ENCODE measurements at places on chromosomes 3 and 15. TPM values are rescaled to one million over a fixed set of nuclear protein-coding genes. Genes with fewer than 3 reads are reported as not detected.

- no peak for DNase-seq
These were observed 13.3 kb downstream of the RRP9 start for GRCh38 chr3:51928438-51928837.

DNA sequence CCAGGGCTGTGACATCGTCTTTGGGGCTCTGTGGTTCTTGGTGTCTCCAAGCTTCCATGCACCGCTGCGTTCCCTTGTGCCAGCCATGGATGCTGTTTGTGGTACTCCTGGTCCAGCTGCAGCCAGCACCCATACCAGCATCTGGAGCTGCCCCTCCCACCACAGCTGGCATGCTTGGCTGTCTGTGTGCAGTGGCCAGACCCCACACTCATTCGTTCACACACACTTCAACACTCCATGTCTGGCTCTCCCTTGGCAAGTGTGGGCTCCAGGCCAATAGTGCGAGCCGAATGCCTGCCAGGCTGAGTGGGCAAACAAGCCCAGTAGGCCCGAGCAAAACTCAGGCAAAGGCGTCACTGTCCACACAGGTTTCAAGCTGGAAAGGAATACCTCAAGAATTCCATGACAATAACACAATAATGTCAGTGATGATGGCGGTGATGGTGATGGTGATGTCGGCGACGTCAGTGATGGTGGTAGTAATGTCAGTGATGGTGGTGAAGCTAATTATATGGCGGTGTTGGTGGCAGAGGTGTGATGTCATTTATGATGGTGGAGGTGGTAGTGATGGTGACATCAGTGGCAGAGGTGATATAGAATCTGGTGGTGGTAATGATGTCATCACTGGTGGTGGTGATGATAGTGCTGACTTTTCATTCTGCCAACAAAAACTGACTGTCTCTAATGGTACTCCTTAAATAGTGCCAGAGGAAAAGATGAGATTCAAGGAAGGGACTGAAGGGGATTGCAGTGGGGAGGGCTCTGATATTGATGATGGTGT lies 19.3 kb downstream of the TBC1D21 start:
- DNase-seq: no peak

DNA sequence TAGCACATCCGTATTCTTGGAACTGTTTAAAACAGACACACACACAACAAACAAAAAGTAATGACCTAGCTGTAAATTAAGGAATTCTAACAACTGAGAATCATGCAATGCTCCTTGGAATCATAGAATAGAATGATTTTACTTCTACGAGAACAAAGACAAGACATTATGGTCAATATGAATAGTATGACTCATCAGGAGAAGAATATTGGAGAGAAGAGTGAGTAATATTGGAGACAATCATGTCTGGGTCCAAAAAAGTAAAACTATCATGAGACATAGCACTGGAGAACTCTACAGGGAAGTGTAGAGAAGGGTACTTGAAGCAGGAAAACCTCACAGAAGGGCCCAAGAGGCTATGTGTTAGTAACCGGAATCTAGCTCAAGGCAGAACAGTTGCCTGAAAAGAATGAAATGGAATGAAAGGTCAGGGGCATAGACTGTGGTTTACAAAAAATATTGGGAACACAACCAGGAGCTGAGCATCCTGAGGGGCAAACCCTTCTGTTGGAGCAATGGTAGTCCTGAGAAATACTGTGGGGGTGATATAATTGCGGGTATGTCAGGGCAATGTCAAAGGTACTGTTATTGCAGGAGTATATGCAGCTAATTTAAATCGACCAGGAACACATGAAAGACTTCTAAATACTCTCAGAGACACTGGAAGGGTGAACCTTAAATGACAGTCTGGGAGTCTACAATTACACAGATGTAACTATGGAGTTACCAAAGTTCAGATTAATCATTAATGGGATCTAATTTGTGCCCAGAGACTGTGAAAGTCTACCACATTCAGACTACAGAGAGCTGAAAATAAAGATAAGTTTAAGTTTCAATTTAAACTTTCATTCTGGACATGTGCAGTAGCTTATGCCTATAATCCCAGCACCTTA lies 201.2 kb downstream of the BCHE start:
- DNase-seq: no peak

DNA sequence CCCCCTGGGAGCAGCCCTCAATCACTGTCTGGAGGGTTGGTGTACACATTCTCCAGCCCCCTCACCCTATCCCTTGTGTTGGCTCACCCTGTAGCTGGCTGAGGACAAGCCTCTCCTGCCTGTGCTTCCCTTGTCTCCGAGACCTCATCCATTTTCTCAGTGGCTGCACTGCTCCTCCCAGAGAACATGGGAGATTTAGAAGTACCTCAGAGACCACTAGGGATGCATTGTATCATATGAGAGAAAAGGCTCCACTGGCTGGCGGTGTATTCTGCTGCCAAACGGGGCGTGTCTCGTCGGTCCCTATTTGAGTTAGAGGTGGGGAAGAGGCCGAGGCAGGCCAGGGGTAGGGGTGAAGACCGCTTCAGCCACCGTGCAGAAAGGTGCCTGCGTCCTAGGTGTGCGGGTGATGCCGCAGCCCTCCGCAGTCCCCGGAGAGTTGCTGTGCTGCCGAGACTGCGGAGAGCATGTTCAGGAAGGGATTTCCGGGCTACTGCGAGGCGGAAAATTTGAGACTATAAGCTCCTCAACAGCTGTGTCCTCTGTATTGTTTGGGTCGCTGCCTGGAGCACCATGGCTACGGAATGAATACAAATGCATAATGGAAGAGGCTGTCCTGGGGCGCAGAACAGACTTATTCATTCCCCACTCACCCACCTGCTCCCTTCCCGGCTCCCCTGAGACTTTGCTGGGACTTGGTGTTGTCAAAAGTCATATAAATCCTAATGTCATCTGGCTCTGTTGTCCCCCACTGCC lies 43.8 kb downstream of the SPSB4 start:
- DNase-seq: no peak

DNA sequence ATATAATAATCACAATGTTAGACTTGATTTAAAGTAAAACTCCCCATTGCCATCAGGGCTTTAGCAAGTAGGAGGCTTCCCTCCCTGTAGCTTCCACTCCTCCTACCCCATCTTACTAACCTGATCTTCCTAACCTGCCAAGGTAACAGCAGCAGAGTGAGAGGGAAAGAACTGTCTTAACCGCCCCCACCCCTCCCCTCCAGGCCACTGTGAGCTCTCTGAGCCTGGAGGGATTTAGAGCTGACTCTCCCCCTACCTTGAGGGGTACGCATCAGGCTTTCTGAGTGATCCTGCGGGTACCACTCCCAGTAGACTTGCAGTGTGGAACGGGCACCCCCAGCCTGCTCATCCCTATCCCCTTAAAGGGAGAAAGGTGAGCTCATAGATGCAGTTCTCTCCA lies 11.4 kb upstream of the PRSS50 start:
- DNase-seq: no peak

DNA sequence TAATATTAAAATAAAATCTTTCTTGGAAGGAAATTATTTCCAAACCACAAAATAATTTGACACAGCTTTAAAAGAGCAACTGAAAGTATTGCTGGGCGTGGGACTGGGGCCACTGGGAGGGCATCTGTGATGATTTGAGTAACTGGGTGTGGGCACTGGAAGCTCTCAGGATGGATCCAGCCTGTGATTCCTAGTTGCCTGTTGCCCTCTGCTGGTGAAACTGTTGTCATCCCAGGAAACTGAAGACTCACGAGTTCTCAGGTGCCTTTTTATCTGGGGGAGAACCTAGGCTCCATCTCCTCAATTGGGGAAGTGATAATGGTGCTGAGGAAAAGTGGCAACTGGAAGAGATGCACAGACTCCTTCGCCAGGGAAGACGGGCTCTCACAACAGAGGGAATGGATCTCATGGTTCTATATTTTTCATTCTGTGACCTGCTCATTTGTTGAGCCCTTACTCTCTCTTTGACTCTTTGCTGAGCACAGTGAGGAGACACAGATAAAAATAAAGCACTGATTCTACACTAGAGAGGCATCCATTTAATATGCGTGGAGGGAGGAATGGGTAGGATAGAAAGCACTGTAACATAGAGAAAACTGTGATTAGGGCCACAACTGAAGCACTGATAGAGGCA lies 61.6 kb downstream of the TPRG1 start:
- no peak for DNase-seq

The RTP1 gene
- not detected for polyA plus RNA-seq

The IQGAP1 gene
- 179 TPM for polyA plus RNA-seq

The GNAT1 gene
- not detected for polyA plus RNA-seq

DNA sequence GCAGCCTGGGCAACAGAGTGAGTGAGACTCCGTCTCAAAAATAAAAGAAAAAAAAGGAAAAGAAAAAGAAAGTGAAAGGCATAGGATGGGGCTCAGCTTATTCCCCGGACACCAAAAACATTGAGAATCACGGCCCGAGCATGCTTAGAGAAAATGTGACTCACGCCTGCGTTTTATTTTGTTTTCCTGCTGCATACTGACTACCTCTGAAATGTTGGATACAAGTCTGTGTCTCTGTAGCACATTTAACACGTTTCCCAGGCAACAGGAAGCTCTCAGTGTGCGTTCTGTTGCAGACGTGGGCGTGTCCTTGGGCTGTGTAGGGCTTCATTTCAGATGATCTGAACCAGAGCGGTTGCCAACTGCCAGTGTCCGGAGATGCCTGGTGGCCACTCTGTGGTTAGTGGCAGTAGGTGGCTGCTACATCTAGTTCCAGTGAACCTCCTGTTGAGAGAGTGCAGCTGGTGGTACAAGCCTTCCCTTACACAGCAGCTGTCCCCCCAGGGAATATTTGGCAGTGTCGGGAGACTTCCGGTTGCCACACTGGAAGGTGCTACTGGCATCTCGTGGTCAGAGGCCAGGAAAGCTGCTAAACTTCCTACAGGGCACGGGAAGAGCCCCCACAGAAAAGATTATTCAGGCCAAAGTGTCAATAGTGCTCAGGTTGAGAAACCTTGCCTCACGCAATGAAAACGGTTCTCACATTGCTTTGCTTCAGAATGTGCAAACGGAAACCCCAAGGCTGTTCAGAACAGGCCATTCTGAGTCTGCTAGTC lies 3.0 kb downstream of the SLC51A start:
- DNase-seq: no peak

The SHC4 gene
- polyA plus RNA-seq: 3.1 TPM

- DNase-seq: no peak
These were observed 880 bp upstream of the ARMC8 start for GRCh38 chr3:138186221-138186620.

DNA sequence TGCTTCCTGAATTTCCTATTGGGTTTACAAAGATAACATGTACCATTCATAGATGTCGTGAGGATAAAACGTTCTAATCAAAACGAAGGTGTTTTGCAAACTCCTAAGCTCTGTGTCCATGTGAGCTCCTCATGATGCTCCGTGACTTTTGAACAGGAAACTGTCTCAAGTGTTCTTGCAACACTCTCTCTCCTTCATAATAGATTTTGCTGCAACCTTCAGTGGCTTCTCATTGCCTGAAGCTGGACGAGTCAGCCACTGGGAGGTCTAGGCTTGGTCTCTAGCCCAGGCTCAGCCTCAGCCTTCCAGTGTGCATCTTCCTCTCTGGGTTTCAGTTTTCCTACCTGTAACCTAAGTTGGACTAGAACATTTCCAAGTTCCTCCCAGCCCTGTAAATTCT lies 18.7 kb upstream of the BCL2A1 start:
- DNase-seq: no peak

The ACY1 gene
- 87.7 TPM for polyA plus RNA-seq

GRCh38 chr3:152381881-152382295 lies 113.2 kb downstream of the MBNL1 start:
- DNase-seq: no peak

Data from right renal cortex interstitium (tissue), 3 donors.